T-helper 17 cell (primary cell): ENCODE measurements at places on chromosomes 13 and 19.

GRCh38 chr13:50687545-50687944 lies 155.9 kb downstream of the DLEU7 start:
- DNase-seq = no peak

GRCh38 chr13:26202365-26202972 lies 19.6 kb downstream of the RNF6 start:
- no peak for DNase-seq

DNA sequence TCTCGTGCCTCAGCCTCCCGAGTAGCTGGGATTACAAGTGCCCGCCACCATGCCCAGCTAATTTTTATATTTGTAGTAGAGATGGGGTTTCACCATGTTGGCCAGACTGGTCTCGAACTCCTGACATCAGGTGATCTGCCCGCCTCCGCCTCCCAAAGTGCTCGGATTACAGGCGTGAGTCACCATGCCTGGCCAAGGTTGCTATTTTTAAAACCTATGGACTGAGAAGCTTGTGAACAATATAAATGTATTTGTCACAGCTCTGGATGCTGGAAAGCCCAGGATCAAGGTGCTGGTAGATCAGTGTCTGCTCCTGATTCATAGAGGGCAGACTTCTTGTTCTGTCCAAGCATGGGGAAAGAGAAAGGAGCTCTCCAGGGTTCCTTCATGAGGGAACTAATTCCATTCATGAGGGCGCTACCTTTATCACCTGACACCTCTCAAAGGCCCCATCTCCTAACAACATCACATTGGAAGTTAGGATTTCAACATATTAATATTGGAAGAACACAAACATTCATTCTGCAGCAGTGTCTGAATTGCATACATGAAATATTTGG lies 16.1 kb downstream of the CARD8 start:
- no peak for DNase-seq

- peak; percentile 78 for DNase-seq
These were observed 16.9 kb downstream of the FAM187B start for GRCh38 chr19:35211545-35212230.

DNA sequence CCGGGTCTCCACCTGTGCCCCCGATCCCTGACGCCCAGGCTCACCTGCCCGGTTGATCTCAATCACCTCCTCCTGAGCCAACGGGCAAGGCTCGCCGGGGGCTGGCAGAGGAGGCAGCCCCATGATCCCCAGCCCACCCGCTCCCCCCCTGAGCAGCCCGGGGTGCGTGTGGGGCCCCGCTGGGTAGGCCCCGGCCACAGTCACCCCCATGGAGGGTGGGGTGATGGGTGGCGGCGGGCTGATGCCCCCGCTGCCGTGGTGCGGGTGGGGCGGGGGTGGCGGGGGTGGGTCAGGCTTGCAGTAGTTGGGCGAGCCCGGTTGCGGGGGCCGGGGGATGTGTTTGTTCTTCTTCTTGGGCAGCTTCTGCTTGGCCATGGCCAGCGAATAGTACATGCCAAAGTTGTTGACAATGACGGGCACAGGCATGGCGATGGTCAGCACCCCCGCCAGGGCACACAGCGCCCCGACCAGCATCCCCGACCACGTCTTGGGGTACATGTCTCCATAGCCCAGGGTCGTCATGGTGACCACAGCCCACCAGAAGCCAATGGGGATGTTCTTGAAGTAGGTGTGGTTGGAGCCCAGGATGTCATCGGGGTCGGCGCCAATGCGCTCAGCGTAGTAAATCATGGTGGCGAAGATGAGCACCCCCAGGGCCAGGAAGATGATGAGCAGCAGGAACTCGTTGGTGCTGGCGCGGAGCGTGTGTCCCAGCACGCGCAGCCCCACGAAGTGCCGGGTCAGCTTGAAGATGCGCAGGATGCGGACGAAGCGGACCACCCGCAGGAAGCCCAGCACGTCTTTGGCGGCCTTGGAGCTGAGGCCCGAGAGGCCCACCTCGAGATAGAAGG lies 6.0 kb downstream of the KCNC3 start:
- no peak for DNase-seq

DNA sequence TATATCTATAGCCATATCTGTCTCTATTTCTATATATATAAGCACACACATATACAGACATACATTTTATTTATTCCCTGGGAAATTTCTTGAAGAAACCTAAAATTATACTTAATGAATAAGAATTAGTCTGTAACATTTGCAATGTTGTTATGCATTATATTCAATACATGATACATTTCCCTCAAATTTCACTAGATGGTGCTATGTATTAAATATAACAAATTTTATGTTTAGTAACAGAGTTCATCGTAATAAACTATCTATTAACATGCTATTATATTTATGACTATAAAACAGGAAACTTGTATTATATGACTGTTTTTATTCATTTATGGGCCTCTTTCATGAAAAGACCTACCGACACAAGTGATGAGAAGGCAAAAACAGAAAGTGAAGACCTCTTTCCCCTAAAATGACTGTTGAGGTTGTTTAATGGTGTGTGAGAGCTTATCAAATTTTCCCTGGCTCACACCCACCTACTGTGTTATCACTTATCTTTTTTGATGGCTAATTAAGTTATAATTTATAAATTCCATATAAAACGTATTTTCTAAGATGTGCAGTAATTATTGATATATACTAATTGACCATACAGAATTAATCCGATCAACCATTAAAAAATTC lies 881.9 kb downstream of the SLITRK6 start:
- no peak for DNase-seq

DNA sequence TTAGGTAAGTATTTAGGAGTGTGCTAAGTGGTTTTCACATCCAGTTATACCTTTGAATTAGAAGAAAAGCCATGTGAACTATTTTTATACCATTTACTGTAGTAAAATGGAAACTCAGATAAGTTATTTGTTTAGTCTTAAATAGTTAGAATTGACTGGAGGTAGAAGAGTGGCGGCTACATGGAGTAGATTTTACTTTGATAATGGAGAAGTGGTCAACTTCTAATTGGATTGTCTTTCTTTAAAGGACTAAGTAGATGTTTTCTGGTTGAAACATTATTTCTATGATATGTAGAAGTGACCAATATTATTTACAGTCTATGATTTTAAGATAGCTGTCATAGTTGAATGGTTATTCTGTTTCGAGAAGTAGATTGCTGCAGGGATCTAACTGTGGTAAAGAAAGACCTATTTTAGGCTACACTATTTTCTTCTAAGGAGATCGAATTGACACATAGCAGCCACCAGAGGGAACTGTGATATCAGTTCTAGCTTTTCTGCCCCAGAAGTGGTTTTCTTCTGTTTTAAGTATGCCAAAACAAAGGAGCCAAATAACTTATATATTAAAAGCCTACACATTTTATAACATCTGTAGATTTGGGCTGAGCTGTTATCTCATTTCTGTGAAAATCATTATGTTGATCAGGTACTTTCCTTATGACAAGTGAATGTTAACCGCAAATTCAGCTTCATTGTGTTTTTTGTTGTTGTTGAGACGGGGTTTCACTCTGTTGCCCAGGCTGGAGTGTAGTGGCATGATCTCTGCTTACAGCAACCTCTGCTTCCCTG lies 26.1 kb downstream of the ZMYM2 start:
- no peak for DNase-seq

GRCh38 chr13:47066226-47066625 lies 169.4 kb upstream of the HTR2A start:
- no peak for DNase-seq

- DNase-seq = no peak
These were observed 10.8 kb downstream of the PRR36 start for GRCh38 chr19:7863157-7863970.

DNA sequence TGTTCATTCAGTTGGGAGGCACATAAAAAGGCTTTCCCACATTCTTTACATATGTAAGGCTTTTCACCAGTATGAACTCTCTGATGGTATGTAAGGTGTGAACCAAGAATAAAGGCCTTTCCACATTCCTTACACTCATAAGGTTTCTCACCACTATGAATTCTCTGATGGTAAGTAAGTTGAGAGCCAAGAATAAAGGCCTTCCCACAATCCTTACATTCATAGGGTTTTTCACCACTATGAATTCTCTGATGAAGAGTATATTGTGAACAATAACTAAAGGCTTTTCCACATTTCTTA lies 29.3 kb downstream of the ZNF571 start:
- no peak for DNase-seq
